ENCODE measurements at places on chromosomes 4 and X. TPM values are rescaled to one million over a fixed set of nuclear protein-coding genes. Genes with fewer than 3 reads are reported as not detected.

GRCh38 chrX:153909980-153910360, 5.5 kb downstream of the AVPR2 start:
- no peak for DNase-seq

GRCh38 chrX:48989483-48989882, 12.6 kb downstream of the GRIPAP1 start:
- DNase-seq: no peak

- DNase-seq: no peak
Measured at GRCh38 chr4:129672941-129673340, 577.0 kb downstream of the C4orf33 start.

GRCh38 chr4:79831701-79832514, 241.1 kb downstream of the ANTXR2 start:
- DNase-seq: no peak

DNA sequence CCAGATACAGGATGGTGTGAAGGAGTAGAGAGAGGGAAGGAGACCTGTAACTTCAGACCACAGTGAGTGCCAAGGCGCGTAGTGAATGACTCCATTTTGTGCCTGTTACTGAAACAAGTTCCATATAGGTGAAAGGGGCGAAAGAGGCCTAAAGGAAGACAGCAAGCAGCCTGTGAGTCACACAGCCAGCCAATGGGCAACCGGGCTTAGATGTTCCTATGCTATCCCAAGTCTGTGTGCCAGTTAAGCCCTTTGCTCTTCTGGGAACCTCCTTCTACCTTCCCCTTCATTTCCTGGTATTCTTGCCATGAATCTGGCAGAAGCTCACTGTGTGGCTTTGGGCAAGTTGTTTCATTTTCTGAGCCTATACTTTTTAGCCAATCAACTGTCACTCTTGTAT, 161.8 kb upstream of the LDB2 start:
- no peak for DNase-seq

GRCh38 chr4:151753056-151753455, 7.8 kb downstream of the GATB start:
- no peak for DNase-seq

- no peak for DNase-seq
Measured at GRCh38 chrX:4830880-4831557, 1117.6 kb upstream of the PRKX start.

DNA sequence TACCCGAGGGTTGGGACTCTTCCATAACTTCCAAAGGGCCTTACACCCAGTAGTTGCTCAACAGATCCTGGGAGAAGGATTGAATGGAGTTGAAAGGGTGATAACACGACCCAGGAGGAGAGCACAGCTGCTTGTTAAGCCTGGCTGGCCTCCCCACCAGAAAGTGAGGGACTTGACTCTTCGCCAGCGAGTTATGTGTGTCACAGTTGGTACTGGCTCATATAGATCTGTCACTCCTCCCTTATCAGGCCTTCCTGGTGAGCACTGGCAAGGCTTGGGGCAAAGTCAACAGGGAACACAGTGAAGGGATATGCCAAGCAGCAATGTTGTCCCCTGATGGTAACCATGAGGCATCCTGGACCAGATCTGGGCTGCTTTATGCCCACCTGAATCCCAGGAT, 35.8 kb downstream of the APLN start:
- DNase-seq: no peak

DNA sequence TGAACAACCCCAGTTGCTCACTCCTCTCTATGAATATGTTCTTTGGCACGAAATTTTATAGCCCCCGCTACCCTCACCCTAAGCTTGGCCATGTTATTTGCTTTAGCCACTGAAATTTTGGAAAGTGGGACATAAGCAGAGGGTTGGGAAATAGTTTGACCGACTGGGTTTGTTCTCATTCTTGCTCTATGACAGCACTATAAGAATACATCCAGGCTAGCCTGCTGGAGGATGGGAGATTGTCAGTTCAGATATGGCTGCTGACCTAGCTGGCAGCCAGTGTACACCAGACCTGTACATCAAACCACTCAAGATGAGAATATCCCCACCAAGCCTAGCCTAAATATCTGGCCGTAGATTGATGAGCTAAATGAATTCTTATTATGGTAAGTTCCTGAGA, 298.1 kb downstream of the PDGFC start:
- no peak for DNase-seq

DNA sequence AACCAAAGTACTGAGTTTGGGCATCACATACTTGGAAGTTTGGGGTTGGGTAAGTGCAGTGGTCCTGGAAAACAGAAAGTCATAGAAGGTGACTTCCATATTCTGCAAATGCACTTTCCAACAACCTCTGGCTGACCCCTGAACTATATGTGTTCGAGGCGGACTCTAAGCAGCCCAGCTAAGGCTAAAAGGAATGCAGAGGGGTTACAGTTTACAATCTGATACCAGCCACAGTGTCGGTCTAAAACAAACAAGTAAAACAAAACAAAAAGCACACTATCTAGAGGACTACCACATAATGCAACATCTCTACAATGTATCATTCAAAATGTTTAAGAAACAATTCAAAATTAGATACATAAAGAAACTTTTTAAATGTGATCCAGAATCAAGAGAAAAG, 185.6 kb downstream of the ADAMTS3 start:
- DNase-seq: no peak

DNA sequence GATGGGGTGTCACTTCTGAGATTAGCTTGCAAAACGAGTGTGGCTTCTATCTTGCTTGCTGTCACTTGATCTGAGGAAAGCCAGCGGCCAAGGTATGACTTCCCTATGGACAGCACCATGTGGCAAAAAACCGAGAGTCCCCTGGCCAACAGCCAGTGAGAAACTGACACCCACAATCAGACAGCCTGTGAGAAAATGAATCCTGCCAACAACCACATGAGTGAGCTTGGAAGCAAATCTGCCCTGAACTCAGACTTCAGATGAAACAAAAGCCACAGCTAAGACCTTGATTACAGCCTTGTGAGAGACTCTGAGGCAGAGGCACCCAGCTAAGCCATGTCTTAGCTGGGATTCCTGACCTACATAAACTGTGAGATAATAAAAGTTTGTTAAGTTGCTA, 45.5 kb downstream of the PPP1R2C start:
- DNase-seq: no peak

GRCh38 chrX:107646735-107647134, 18.4 kb downstream of the PRPS1 start:
- DNase-seq: no peak

- no peak for DNase-seq
Measured at GRCh38 chr4:184349283-184350039, 124.9 kb downstream of the IRF2 start.

DNA sequence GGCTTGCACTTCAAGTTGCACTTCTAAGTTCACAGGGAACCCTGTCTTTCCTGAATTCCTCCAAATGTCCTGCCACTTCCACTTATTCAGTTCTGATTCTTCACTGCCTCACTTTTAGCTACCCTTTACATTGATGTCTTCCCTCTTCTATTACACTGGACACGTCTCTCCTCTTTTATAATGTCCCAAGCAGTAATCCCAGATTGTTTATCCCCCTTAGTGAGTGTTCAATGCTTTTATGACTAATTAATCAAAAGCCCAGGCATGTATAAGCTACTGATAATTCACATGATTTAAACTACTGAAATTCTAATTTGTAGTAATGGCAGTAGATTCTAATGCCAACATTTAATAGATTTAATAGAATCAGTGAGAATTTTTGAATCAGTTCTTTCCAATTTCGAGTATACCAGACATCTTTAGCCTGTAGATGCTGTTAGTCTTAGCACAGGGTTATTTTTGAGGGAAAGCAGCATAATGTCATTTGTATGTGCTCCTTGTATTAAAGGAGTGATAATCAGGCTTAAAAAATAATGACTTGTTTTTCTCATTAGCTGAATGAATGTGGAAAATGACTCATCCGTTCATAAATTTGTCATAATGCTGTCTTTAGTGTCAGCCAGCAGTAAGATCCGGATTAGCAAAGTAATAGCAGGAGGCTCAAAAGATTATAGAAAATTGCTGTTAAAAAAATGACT, 703.1 kb downstream of the CENPC start:
- no peak for DNase-seq

- DNase-seq: no peak
Measured at GRCh38 chr4:1030031-1030430, 18.6 kb downstream of the FGFRL1 start.

GRCh38 chrX:141341341-141341740, 99.0 kb upstream of the SPANXC start:
- DNase-seq: peak; percentile 10

DNA sequence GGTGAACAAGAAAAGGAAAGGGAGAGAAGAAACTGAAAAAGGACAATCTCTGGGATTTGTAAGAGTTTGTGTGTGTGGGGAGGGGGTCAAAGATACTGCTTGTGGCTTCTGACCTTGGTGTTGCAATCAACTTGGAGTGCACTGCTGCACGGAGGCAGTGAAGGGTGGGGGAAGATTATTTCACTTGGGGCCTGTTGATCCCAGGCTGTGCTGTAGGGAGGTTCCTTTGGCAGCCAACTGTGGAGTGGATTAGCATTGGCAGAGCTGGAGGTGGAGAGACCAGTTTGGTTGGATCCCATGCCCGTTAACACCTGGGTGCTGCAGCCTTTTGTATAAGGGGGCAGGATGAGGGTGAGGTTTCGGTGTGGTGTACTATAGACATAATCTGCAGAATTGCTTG, 38.2 kb downstream of the AFF1 start:
- DNase-seq: no peak

GRCh38 chr4:23789762-23790161, 100.1 kb downstream of the PPARGC1A start:
- DNase-seq: peak; percentile 93

DNA sequence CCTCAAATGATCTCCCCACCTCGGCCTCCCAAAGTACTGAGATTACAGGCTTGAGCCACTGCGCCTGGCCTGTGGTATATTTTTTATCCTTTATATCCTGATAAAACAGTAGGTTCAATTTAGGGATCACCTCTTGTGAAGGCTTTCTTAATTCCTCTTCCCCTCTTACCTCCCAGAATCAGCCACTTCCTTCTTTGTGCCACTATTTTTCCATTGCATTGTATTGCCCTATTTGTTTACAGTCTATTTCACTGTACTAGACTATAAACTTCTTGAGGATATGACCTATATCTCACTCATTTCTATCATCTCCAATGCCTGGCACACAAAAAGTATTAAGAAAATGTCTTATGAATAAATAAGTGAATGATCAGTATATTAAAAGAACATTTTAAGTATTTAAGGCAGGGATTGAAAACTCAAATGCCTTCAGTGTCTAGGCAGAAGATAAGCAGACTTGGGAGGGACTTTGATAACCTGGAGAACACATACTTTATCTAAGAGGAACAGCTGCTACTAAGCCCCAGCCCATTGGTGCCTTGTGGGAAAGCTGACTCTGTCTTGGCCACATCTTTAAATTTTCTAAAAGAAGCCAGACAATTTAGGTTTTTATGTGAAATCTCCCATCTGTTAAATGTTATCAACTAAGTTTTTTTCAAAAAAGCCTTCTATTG, 82.3 kb upstream of the OGT start:
- no peak for DNase-seq

GRCh38 chr4:166282081-166282770, 409.2 kb downstream of the TLL1 start:
- DNase-seq: no peak

GRCh38 chr4:83837614-83838308, 301.9 kb downstream of the GPAT3 start:
- no peak for DNase-seq

DNA sequence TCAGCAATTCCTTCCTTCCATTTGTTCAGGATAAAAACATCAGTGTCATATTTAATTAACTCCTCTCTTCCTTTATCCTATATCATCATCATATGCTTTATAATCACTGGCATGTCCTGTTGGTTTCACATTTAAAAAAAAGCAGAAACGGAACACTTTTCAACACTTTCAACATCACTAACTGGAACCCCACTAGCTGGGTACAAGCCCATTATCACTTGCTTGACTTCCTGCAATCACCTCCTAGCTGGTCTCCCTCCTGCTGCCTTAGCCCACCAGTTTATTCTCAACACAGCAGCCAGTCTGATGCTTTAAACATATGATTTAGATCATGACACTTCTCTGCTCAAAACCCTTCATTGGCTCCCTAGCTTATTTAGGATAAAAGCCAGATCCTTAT, 116.4 kb upstream of the LSM6 start:
- DNase-seq: no peak

DNA sequence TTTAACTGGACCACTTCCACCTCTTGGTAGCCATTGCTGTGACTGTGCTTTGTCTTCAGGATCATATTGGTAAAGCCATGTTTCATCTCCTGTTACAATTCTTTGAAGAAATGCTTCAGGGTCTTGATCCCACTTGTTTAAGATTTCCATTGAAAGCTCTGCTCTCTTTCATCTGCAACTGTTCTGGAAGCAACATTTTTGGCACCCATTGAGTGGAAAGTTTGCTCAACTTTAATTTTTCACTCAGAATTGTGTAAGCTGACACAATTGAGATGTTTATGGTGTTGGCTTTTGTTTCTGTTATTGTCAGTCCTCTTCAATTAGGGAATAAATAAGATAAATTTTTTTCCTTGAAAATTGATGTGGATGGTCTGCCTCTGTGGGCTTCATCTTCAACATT, 237.4 kb downstream of the MAPK10 start:
- no peak for DNase-seq

- no peak for DNase-seq
Measured at GRCh38 chr4:153204247-153204671, at the start of gene TRIM2. TRIM2 (plus strand) TSS chr4:153204443; CDS start chr4:153204531, 88 bp downstream.

- no peak for DNase-seq
Measured at GRCh38 chr4:183407635-183408464, 36.6 kb upstream of the CDKN2AIP start.

DNA sequence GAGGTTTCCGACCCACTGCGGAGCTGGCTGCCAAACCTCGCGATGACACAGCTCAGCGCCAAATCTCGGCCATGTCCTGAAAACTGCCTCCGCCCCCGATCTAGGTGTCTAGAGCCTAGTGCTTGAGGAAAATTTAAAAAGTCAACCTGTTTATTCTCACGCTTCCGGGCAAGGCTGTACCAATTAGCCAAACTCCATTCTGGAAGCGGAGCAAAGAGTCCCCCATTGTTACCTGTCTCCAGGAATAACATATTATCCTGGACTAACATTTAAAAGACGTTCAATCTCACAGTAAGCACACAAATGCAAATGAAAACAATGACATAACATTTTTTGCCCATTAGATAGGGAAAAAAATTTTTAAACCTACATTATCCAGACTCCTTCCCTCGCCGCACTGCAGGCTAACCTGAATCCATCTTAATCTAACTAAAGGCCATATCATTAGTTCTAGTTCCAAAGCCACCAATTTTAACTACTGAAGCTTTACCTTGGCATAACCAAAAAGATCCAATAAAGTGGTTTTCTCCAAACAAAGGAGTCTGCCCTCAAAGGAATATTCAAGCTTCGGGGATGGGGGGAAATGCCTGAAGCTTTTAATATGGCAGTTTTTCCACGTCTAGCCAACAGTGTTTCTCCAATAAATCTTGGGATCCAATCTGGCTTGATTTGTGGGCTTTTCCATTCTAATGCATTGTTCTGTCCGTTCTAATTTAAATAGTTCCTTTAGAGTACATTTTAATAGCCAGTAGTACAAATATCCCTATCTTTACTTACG, 1.9 kb downstream of the HUWE1 start:
- DNase-seq: no peak

- DNase-seq: no peak
Measured at GRCh38 chrX:23664496-23664895, 2.8 kb upstream of the PRDX4 start.

NKX1-1 gene
- not detected for polyA plus RNA-seq

ITIH6 gene
- polyA plus RNA-seq: not detected

SULT1E1 gene
- polyA plus RNA-seq: not detected

ARMCX2 gene
- 54.5 TPM for polyA plus RNA-seq

RAB40AL gene
- polyA plus RNA-seq: 0.39 TPM

HMX1 gene
- not detected for polyA plus RNA-seq

MRPL1 gene
- 22.5 TPM for polyA plus RNA-seq

RNF175 gene
- polyA plus RNA-seq: not detected

DKK2 gene
- polyA plus RNA-seq: 0.25 TPM

GPRASP1 gene
- polyA plus RNA-seq: 0.60 TPM

SMARCA1 gene
- polyA plus RNA-seq: 36.7 TPM

TXK gene
- 0.10 TPM for polyA plus RNA-seq

All from BJ (cell line).